ENCODE measurements at places on chromosomes 11 and 22.

DNA sequence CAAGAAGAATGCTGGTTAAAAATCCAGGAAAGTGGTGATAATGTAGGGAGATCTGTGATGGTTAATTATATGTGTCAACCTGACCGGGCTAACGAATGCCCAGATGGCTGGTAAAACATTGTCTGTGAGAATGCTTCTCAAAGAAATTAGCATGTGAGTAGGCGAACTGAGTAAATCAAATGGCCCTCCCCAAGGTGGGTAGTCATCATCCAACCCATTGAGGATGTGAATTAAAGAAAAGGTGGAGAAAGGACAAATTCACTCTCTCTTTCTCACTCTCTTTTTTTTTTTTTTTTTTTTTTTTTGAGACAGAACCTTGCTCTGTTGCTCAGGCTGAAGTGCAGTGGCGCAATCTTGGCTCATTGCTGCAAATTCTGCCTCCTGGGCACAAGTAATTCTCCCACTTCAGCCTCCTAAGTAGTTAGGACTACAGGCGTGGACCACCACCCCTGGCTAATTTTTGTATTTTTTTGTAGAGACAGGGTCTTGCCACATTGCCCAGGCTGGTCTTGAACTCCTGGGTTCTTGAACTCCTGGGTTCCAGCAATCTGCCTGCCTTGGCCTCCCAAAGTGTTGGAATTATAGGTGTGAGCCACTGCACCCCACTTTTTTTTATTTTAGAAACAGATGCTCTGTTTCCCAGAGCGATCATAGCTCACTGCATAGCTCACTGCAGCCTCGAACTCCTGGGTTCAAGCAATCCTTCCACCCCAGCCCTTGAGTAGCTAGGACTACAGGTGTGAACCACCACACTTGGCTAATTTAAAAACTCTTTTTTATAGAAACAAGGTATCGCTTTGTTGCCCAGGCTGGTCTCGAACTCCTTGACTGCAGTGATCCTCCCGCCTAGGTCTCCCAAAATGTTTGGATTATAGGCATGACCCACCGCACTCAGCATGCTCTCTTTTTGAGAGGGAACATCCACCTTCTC, 22.0 kb upstream of the P2RY6 start:
- DNase-seq, result no peak

- no peak for DNase-seq
Observed at GRCh38 chr22:40273319-40273718, 73.0 kb upstream of the ADSL start.

- DNase-seq, result no peak
Observed at GRCh38 chr11:126628790-126629621, 273.5 kb downstream of the ST3GAL4 start.

GRCh38 chr11:64224151-64224890, 1.7 kb downstream of the TRPT1 start:
- no peak for DNase-seq

DNA sequence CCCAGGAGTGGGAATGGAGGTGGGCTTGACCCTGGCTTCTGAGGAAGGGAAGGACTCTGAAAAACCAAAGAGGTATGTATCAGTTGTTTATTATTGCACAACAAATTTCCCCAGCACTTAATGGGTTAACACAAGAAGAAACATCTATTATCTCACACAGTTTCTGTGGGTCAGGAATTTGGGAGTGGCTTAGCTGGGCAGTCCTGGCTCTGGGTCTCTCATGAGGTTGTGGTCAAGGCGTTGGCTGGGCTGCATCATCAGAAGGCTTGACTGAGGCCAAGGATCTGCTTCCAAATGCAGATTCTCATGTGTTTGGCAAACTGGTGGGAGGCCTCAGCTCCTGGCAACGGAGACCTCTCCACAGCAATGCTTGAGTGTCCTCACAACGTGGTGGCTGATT, 17.5 kb upstream of the SMIM38 start:
- no peak for DNase-seq

DNA sequence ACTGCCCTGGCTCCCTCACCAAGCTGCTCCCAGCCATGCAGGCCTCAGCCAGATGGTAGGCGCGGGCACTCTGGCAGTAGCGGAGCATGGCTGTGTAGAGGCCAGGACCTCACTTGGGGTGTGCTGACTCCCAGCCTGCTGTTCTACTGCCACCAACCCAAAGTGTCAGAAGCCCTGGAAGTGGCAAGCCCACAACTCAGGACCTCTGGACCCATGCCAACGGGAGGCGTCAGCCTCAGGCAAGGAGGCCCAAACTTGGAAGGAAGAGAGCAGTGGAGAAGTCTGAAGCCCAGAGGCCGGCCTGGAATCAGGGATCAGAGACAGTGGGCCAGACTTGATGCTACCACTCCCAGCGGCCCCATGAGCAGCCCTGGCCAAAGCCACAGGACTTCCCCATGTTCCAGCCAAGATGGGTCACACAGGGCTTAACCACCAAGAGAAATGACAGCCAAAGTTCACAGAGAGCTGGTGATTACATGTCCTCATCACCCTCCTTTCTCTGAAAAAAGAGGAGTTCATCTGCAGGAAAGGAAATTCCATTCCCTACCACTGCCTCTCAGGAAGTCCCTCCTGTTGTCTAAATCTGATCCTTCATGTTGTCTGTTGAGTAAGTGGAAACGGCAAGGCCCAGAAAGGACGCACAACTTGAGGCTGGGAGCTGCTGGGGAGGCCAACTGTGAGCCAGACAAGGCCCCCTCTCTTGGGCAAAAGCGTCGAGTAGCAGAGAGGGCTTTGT, 4.4 kb downstream of the ARRB1 start:
- peak; percentile 77 for DNase-seq

- peak; percentile 7 for DNase-seq
Observed at GRCh38 chr11:67268081-67268961, 2.0 kb downstream of the GRK2 start.

- DNase-seq, result no peak
Observed at GRCh38 chr11:34850334-34850733, 65.8 kb downstream of the APIP start.

- DNase-seq, result no peak
Observed at GRCh38 chr11:71490731-71491390, 36.2 kb upstream of the KRTAP5-7 start.

GRCh38 chr11:680970-681369, 14.1 kb downstream of the DEAF1 start:
- no peak for DNase-seq

DNA sequence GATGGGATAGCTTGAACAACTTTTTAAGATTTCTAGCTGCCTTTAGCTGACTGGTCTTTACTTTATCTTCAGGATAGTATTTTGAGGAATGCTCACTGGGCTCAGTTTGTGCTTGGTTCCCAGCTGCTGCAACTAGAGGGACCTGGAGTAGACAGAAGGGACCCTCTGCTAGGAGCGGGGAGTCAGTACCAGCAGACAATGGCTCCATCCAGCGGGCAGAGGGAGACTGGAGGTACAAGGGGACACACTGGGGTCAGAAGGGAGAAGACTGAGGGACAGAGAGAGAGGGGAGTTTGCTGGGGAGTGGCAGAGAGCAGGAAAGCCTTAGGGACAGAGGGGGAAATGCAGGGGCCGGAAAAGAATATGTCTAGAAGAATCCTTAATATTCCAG, 22.0 kb upstream of the ACER3 start:
- DNase-seq, result no peak

- no peak for DNase-seq
Observed at GRCh38 chr11:45366619-45367190, 80.6 kb upstream of the SYT13 start.

DNA sequence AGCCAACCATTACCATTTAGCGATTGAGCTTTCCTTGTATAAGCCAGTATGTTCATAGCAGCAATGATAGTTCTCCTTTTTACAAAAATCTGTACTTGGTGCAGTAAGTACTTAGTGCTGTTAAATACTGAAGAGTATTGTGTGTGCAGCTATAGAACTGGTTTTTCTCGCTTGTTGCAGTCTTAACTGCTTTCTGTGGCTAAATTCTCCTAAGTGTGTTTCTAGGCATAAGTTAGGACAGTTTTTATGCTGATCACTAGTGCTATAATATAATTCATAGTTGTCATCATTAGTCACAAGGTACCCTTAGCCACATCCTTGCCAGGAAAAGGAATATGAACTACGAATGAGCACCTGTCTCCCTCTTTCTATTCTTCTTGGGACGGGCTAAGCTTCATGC, 107.7 kb downstream of the GRAMD1B start:
- DNase-seq, result no peak

DNA sequence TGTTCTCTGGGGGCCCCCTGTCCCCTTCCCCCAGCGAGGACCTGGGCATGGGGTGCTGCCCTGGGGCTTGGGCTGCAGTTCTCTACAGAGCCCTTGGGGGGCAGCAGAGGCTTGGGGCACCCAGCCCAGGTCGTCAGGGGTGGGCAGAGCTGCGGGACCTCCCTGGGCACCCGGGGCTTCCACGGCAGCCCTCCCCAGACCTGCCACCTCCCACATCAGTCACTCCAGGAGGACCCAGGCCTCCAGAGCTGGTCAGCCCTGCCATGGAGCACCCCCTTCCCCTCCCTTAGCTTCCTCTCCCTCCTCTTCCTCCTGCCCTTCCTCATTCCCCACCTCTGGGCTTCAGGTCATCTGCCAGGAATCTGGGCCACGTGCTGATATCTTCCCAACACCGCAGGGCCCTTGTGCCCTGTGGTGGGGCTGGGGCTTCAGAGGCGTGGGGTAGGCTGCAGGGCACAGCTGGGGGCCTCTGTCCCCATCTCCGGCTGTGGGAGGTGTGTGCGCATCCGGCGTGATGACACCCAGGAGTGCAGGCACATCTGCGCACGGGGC, 5.8 kb downstream of the TSPAN4 start:
- DNase-seq, result no peak

DNA sequence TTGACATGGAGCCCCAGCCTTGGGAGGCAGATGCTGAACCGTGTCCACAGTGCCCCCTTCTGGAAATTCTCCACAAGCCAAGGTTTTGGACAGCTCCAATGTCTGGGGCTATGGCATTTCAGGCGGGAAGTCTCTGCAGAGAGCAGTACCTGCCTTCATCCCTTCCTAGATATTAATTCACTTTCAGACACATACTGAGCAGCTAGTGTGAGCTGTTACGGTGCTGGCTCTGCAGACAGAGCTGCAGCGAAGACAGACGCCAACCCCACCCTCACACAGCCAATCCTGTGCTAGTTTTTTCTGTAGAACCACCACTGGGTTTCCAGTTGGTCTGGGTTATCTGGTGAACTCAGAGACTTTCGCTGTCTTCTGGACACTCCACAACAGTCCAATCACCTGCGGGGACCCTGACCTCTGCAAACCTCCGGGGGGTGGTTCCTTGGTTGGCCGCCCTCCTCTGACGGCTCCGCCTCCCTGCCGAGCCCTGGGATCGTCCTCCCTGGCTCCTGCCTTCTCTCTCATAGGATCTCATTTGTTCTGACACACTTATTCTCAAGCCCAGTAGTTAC, 9.1 kb downstream of the LMF2 start:
- DNase-seq, result no peak

DNA sequence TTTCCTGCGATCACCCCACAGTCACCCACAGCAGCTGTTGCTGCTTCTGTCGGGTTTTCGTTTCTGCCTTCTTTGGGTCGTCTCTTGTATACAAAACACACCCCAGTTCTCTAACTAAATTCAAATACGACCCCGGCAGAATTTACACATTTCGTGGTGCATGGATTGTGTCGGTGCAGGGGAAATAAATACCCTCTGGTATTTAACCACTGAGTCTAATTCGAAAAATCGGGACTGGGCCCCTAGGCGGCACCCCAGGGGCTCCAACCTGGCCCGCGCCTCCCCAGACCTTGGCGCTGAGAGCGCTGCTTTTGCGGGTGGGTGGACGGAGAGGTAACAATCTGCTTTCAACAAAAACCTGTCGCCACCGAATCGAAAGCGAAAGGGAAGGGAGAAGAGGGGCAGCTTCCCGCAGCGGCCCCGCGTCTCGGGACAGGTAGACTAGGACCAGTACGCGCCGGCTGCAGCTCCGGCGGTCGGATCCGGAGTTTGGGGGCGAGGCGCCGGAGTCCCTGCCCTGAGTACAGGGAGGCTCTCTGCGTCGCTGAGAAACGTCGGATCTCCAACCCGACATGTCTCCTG, 4.4 kb downstream of the ALX4 start:
- DNase-seq, result no peak

- no peak for DNase-seq
Observed at GRCh38 chr11:16857186-16857585, 118.7 kb downstream of the C11orf58 start.

DNA sequence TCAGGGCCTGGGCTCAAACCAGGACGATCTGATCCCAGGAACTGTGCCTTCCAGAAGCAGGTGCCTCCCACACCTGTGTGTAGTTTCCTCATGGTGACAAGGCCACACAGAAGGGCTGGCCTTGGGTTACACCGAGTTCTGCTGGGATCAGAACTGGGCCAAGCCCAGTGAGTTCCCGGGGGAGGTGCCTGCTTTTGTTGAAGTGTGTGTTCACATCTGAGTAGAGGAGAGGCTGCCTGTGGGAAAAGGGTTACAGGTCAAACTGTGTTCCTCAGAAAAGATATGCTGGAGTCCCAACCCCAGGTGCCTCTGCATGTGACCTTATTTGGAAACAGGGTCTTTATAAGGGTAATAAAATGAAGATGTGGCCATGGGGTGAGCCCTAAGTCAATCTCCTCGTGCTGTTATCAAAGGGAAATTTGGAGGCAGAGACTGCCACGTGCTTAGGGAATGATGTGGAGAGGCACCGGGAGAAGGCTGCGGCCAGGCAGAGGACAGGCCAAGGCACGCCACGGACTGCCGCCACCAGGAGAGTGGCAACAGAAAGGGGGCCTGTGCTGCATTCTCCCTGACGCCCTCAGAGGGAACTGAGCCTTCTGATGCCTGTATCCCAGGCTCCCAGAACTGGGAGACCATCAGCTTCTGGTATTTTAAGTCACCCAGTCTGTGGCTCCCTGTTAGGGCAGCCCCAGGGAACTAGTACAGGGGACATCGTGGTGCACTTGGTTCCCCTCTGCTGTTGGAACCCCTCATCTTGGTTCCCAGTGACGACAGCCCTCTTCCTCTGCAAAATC, 158.8 kb downstream of the CACNA1I start:
- no peak for DNase-seq

- DNase-seq, result no peak
Observed at GRCh38 chr11:33877038-33877437, 14.8 kb downstream of the LMO2 start.

- DNase-seq, result no peak
Observed at GRCh38 chr11:117421041-117421440, 93.4 kb downstream of the CEP164 start.

Data from ascending aorta (tissue), 2 donors.